Cerebellum (tissue), 4 donors: ENCODE measurements at places on chromosomes 2 and 18. TPM values are rescaled to one million over a fixed set of nuclear protein-coding genes. Genes with fewer than 3 reads are reported as not detected.

Gene REL
- total RNA-seq, result 7.8 TPM

Gene CD8B2
- not detected for total RNA-seq

Gene DSC3
- total RNA-seq, result 0.36 TPM

Gene GPBAR1
- total RNA-seq, result 0.18 TPM

Gene NDC80
- total RNA-seq, result 20.3 TPM

Gene IL36B
- not detected for total RNA-seq

Gene CLIP4
- 35.7 TPM for total RNA-seq

Gene RAB17
- total RNA-seq, result 0.36 TPM

Gene ANKRD36
- total RNA-seq, result 274 TPM

Gene IL37
- not detected for total RNA-seq

Gene LRP1B
- 55.0 TPM for total RNA-seq

Gene LRP2
- 22.0 TPM for total RNA-seq

Gene ABHD1
- total RNA-seq, result 0.54 TPM

Gene MOGAT1
- total RNA-seq, result not detected

Gene REG3G
- not detected for total RNA-seq

Gene KCNIP3
- 20.8 TPM for total RNA-seq

Gene HOXD8
- not detected for total RNA-seq
